Osteocyte (in vitro differentiated cells): ENCODE measurements at places on chromosomes 11 and 22. TPM values are rescaled to one million over a fixed set of nuclear protein-coding genes. Genes with fewer than 3 reads are reported as not detected.

- peaks cover 20% of the 10 kb centered on the region for H3K4me1 ChIP-seq
- H3K4me3 ChIP-seq, result no peak overlapping the region
- no peak overlapping the region for H3K27ac ChIP-seq
- H3K36me3 ChIP-seq, result no peaks in the 10 kb centered on the region
- no peaks in the 10 kb centered on the region for H3K27me3 ChIP-seq
- no peak for DNase-seq
Measured at GRCh38 chr11:115193914-115194801, 310.1 kb downstream of the CADM1 start.

- no peak for DNase-seq
- H3K27me3 ChIP-seq, result no peaks in the 10 kb centered on the region
- H3K36me3 ChIP-seq, result no peaks in the 10 kb centered on the region
- peaks cover 54% of the 10 kb centered on the region for H3K4me1 ChIP-seq
- no peak overlapping the region for H3K4me3 ChIP-seq
Measured at GRCh38 chr11:44572884-44573283, 7.4 kb downstream of the CD82 start.

GRCh38 chr11:70421123-70421522, 22.8 kb downstream of the CTTN start:
- H3K36me3 ChIP-seq, result peaks cover 55% of the 10 kb centered on the region
- peaks cover under 1% of the 10 kb centered on the region for H3K4me1 ChIP-seq
- DNase-seq, result no peak

GRCh38 chr11:29657709-29658108, 359.1 kb downstream of the KCNA4 start:
- no peaks in the 10 kb centered on the region for H3K27me3 ChIP-seq
- H3K36me3 ChIP-seq, result no peaks in the 10 kb centered on the region
- no peak overlapping the region for H3K4me3 ChIP-seq
- DNase-seq, result no peak

DNA sequence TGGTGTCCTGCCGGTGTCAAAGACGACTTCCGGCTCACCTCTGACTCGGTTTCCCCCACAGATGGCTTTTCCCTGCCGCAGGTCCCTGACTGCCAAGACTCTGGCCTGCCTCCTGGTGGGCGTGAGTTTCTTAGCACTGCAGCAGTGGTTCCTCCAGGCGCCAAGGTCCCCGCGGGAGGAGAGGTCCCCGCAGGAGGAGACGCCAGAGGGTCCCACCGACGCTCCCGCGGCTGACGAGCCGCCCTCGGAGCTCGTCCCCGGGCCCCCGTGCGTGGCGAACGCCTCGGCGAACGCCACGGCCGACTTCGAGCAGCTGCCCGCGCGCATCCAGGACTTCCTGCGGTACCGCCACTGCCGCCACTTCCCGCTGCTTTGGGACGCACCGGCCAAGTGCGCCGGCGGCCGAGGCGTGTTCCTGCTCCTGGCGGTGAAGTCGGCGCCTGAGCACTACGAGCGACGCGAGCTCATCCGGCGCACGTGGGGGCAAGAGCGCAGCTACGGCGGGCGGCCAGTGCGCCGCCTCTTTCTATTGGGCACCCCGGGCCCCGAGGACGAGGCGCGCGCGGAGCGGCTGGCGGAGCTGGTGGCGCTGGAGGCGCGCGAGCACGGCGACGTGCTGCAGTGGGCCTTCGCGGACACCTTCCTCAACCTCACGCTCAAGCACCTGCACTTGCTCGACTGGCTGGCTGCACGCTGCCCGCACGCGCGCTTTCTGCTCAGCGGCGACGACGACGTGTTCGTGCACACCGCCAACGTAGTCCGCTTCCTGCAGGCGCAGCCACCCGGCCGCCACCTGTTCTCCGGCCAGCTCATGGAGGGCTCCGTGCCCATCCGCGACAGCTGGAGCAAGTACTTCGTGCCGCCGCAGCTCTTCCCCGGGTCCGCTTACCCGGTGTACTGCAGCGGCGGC, 5.5 kb downstream of the B3GNT6 start:
- H3K27me3 ChIP-seq, result peaks cover 39% of the 10 kb centered on the region
- no peak overlapping the region for H3K27ac ChIP-seq
- H3K4me3 ChIP-seq, result peak overlapping the region; percentile 38

GRCh38 chr22:17746916-17747315, 27.4 kb downstream of the BID start:
- no peaks in the 10 kb centered on the region for H3K27me3 ChIP-seq
- H3K4me1 ChIP-seq, result peaks cover 13% of the 10 kb centered on the region
- no peak overlapping the region for H3K4me3 ChIP-seq
- DNase-seq, result no peak

GRCh38 chr11:85123752-85124231, 503.4 kb downstream of the DLG2 start:
- DNase-seq, result no peak
- H3K4me1 ChIP-seq, result no peaks in the 10 kb centered on the region
- H3K36me3 ChIP-seq, result no peaks in the 10 kb centered on the region
- no peak overlapping the region for H3K4me3 ChIP-seq

DNA sequence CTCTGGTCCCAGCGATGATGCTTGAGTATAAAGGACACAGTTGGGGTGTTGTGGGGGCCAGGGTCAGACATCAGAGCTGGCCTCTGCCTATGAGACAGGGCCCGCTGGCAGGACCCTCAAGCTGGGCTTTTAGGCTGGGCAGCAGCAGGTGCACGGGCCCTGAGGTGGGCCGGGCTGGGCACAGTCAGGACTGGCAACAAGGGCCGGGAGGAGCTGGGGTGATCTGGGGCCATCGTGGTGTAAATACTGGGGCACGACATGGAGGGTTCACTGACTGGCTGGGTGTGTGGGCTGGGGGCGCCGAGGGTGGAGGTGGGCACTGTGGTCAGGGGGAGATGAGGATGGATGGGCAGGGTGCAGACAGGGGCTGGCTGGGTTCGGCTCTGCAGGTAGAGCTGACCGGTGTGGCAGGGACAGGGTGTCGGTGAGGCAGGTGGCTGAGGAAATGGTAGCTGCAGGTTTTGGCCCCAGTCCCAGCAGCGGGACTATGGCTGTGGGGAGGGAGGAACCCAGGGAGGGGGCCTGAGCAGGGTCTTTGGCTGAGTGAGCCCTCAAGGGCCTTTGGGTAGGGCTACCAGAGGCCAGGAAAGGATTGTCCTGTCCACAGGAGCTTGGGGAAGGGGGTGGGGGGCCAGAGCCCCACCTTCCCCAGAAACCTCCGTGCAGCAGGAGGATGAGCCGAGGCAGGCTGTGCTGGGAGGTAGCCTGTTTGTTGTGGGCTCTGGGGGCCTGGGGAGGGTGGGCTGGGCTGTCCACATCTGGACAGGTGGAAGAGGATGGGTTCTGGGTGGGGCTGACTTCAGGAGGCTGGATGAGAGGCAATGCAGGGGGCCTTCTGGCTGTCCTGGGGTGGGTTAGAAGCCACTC, 81.4 kb downstream of the KCNQ1 start:
- DNase-seq, result peak; percentile 80
- H3K27ac ChIP-seq, result no peak overlapping the region
- no peak overlapping the region for H3K4me3 ChIP-seq
- no peaks in the 10 kb centered on the region for H3K36me3 ChIP-seq

DNA sequence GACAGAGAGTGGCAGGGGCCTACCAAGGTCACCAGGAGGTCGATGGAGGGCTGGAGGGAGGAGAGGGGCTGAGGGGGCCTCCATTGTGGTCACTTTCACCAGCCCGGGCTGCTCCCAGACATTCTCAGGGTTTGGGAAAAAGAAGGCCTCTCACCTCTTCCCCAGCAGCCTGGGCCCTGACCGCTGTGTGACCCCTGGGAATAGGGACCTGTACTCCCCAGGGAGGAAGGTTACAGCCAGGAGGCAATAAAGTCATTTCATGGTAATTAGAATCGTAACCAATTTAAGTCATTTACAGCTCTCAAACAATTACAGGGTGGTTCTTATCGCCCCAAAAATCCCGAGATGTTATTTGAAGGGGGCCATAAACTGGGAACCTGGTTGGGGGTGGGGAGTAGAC, 37.8 kb downstream of the ISX start:
- no peak overlapping the region for H3K27ac ChIP-seq
- H3K4me1 ChIP-seq, result no peaks in the 10 kb centered on the region
- H3K27me3 ChIP-seq, result no peaks in the 10 kb centered on the region
- H3K4me3 ChIP-seq, result no peak overlapping the region
- no peak for DNase-seq

GRCh38 chr11:65129649-65130441, 4.5 kb downstream of the SYVN1 start:
- H3K4me3 ChIP-seq, result no peak overlapping the region
- DNase-seq, result peak; percentile 82
- H3K27ac ChIP-seq, result no peak overlapping the region
- peaks cover 13% of the 10 kb centered on the region for H3K4me1 ChIP-seq
- no peaks in the 10 kb centered on the region for H3K27me3 ChIP-seq

DNA sequence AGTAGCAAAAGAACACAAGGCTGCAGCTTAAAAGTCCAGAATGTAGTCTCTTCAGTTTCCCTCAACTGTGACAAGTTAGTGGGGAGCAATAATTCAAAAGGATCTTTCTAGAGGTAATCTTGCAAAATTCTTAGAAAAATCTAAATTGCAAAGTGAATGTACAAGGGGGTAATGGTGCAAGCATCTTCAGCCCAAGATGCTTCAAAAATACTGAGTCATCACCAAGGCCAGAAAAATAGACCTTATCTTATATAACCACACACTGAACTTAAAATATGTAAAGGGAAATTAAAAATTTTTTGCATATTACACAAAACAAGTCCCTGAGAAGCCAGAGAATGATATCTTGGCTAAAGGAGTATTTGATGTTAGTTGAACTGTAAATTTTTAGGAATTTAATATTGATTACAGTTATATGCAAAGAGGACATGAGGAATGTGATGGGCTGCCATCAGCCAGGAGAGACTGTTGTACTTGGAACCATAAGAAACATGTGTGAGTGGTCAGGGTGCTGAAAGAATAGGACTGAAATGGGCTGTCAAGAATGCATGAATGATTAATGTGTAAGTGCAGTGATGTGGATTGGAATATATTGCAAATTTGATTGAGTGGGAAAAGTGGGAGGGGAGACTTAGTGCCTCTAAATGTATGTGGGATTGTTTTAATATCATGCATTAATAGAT, 85.7 kb upstream of the LIN7C start:
- H3K4me1 ChIP-seq, result no peaks in the 10 kb centered on the region
- no peak overlapping the region for H3K4me3 ChIP-seq
- DNase-seq, result no peak
- H3K27ac ChIP-seq, result no peak overlapping the region
- no peaks in the 10 kb centered on the region for H3K27me3 ChIP-seq
- no peaks in the 10 kb centered on the region for H3K36me3 ChIP-seq

DNA sequence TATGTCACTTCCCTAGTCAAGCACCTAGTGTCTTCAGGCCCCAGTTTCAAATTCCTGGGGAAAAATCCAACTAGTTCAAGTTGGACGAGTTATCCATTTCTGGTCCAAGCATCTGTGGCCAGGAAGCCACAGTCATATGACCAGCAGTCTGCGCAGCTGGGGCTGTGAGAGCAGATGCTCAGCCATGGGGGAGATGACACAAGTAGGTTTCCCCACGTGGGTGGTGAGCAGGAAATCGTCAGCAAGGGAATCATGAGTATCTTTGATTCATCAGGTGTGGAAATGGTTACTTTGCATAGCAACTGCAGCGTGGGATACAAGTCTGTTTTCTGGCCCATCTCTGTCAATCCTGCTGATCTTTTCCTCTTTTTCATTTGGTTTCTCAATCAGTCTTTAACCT, 185.3 kb downstream of the C11orf91 start:
- no peak overlapping the region for H3K27ac ChIP-seq
- no peak overlapping the region for H3K4me3 ChIP-seq
- DNase-seq, result no peak
- H3K36me3 ChIP-seq, result no peaks in the 10 kb centered on the region
- H3K4me1 ChIP-seq, result no peaks in the 10 kb centered on the region

DNA sequence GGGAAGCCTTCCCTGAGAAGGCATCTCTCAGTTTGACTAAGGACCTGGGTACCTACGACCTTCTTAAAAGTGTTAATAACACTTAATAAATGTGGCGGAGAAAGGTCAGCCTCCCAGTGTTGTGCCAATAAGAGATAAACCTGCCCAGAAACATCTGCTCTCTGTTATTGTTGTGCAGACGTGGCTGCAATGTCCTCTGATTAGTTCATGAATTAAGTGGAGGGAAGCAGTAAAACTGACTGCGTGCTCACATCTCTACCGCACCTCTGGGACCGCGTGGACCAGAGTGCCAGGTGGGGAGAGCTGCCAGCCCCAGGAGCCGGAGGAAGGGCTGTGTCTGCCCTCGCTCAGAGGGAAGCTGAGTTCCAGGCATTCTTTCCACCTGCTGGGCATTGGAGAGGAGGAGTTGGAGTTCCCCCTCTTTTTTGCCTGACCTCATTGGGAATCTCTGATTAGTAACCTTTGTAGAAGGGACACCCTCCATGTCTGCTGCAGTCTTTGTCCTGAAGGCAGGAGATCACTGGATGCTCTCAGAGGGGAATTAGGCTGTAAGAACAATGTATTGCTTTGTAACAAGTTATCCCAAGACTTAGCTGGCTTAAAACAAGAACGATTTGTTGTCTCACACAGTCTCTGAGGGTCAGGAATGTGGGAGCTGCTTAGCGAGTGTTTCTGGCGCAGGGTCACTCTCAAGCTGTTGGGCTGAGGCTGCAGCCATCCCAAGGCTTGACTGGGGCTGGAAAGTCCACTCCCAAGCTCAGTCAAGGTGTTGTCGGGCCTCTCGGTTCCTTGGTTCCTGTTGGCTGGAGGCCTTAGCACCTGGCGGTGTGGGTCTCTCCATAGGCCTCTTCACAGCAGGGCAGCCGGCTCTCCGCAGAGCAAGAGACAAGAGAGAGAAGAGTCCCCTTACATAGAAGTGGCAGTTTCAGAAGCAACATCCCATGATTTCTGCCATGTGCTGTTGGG, 247.6 kb upstream of the TBCEL start:
- no peak overlapping the region for H3K4me3 ChIP-seq
- no peaks in the 10 kb centered on the region for H3K27me3 ChIP-seq
- H3K36me3 ChIP-seq, result no peaks in the 10 kb centered on the region
- no peaks in the 10 kb centered on the region for H3K4me1 ChIP-seq

DNA sequence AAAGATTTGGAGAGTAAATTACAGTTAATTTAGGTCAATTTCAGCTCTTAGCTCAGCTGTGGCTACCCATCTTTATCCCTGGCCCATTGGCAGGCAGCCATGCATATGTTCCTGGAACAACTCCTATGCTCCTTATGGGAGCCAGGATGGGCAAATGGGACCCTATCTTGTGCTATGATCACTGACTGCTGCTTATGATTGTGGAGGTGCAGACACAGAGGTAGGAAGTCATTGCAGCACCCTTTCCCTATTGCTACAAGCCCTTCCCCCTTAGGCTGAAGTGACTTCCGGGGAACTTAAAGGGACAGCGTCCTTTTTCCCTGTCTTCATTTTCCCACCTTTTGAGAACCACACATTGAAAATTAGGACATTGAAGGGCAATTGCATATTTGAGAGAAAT, 112.7 kb downstream of the FCHSD2 start:
- no peak overlapping the region for H3K27ac ChIP-seq
- no peak for DNase-seq
- H3K36me3 ChIP-seq, result peaks cover 23% of the 10 kb centered on the region
- H3K4me1 ChIP-seq, result peaks cover 2% of the 10 kb centered on the region

- no peak for DNase-seq
- H3K4me1 ChIP-seq, result peaks cover under 1% of the 10 kb centered on the region
- no peak overlapping the region for H3K4me3 ChIP-seq
- H3K27me3 ChIP-seq, result peaks cover 68% of the 10 kb centered on the region
Measured at GRCh38 chr11:120173807-120174206, 35.9 kb upstream of the TRIM29 start.

The CALCA gene
- not detected in 2 replicates for total RNA-seq

The SLC1A2 gene
- 0.32 and 0.44 TPM in 2 replicates for total RNA-seq

The CNIH2 gene
- 3.8 and 5.0 TPM in 2 replicates for total RNA-seq

The CDCA5 gene
- 6.0 and 7.1 TPM in 2 replicates for total RNA-seq

The NARS2 gene
- total RNA-seq, result 11.1 and 11.6 TPM in 2 replicates

The RELA gene
- total RNA-seq, result 77.4 and 79.7 TPM in 2 replicates
